ENCODE measurements at places on chromosomes 11 and 22. TPM values are rescaled to one million over a fixed set of nuclear protein-coding genes. Genes with fewer than 3 reads are reported as not detected.

PNPLA3 gene
- 3.6 TPM for total RNA-seq

HBD gene
- total RNA-seq: not detected

OR4A15 gene
- not detected for total RNA-seq

UCP2 gene
- total RNA-seq: 43.6 TPM

VSIG2 gene
- total RNA-seq: not detected

SOX6 gene
- total RNA-seq: 12.6 TPM

APOBEC3B gene
- not detected for total RNA-seq

MS4A6A gene
- 275 TPM for total RNA-seq

POU2AF2 gene
- total RNA-seq: not detected

PRODH gene
- 17.8 TPM for total RNA-seq

GRK3 gene
- total RNA-seq: 33.3 TPM

JAML gene
- 51.7 TPM for total RNA-seq

RFPL2 gene
- total RNA-seq: 0.68 TPM

GRIK4 gene
- total RNA-seq: not detected

TEX12 gene
- 1.5 TPM for total RNA-seq

OR5A1 gene
- total RNA-seq: not detected

TYR gene
- total RNA-seq: not detected

RASD2 gene
- total RNA-seq: 0.17 TPM

LGR4 gene
- 106 TPM for total RNA-seq

SCGB1A1 gene
- total RNA-seq: not detected

MUC6 gene
- not detected for total RNA-seq

ARHGEF17 gene
- total RNA-seq: 95.1 TPM

APOA5 gene
- not detected for total RNA-seq

RSF1 gene
- total RNA-seq: 42.6 TPM

DDX10 gene
- 15.3 TPM for total RNA-seq

SBF1 gene
- total RNA-seq: 20.1 TPM

APIP gene
- 52.2 TPM for total RNA-seq

OR2AT4 gene
- total RNA-seq: not detected

SYTL2 gene
- 17.8 TPM for total RNA-seq

OR52E8 gene
- total RNA-seq: not detected

P4HA3 gene
- 1.4 TPM for total RNA-seq

IGLL1 gene
- not detected for total RNA-seq

ASRGL1 gene
- total RNA-seq: 9.6 TPM

HEPHL1 gene
- not detected for total RNA-seq

SYNGR1 gene
- total RNA-seq: 3.6 TPM

FAM180B gene
- total RNA-seq: 4.6 TPM

SERPING1 gene
- total RNA-seq: 632 TPM

RAC2 gene
- 7.8 TPM for total RNA-seq

ANGPTL5 gene
- 4.2 TPM for total RNA-seq

LMF2 gene
- total RNA-seq: 76.3 TPM

IRAG1 gene
- 18.3 TPM for total RNA-seq

MEN1 gene
- 8.6 TPM for total RNA-seq

CASP12 gene
- total RNA-seq: 2.8 TPM

PKNOX2 gene
- 4.3 TPM for total RNA-seq

SLC6A5 gene
- total RNA-seq: not detected

TMEM45B gene
- total RNA-seq: not detected

PTPRCAP gene
- 6.7 TPM for total RNA-seq

MMP8 gene
- 0.22 TPM for total RNA-seq

HEPACAM gene
- 62.0 TPM for total RNA-seq

SFI1 gene
- total RNA-seq: 20.6 TPM

TUBA8 gene
- total RNA-seq: 34.3 TPM

RAG1 gene
- 1.1 TPM for total RNA-seq

CALCA gene
- total RNA-seq: not detected
